Kidney epithelial cell (primary cell): ENCODE measurements at places on chromosomes 1 and 21.

DNA sequence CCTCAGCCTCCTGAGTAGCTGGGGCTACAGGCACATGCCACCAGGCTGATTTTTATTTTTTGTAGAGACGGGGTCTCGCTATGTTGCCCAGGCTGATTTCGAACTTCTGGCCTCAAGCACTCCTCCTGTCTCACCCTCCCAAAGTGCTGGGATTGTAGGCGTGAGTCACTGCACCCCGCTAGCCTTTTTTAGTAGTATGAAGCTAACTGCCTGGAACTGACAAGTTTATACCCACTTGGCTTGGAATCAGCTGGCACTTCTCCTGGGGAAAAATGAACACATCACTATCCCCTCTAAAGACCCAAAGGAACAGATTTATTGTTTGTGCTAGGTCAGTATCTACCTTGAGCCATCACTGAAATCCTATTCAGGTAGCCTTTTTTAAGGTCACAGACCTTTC lies 19.0 kb downstream of the TMEM63A start:
- no peak for DNase-seq

GRCh38 chr21:33185852-33186251 lies 43.9 kb upstream of the IFNAR2 start:
- DNase-seq, result no peak

DNA sequence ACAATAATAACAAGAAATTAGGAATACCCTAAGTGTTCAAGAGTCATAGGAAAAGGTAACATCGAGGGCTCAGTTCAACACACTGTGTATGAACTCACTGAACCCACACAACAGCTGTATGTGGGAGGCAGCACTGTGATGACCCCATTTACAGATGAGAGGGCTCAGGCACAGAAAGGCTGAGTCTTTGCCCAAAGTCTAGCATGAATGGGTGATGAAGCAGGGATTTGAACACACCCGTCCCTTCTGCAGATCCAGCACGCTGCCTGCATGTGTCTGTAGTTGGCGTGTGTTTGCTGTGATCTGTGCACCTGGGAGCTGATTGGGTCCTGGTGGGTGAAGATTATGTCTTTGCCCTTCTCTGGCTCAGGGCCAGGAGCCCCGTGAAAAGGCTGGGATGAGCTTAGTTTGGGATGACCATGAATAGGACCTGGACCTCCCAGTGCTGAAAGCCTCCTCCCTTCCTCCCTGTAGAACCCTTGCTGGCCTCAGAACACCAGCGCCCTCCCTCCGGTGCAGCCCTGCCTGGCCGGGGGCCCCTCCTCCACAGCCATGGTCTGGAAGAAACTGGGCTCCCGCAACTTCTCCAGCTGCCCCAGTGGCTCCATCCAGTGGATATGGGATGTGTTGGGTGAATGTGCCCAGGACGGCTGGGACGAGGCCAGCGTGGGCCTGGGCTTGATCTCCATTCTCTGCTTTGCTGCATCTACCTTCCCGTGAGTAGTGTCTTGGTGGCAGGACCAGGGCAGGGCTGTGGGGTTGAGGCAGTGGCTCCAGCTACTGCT lies 5.2 kb downstream of the SLC66A1 start:
- no peak for DNase-seq

DNA sequence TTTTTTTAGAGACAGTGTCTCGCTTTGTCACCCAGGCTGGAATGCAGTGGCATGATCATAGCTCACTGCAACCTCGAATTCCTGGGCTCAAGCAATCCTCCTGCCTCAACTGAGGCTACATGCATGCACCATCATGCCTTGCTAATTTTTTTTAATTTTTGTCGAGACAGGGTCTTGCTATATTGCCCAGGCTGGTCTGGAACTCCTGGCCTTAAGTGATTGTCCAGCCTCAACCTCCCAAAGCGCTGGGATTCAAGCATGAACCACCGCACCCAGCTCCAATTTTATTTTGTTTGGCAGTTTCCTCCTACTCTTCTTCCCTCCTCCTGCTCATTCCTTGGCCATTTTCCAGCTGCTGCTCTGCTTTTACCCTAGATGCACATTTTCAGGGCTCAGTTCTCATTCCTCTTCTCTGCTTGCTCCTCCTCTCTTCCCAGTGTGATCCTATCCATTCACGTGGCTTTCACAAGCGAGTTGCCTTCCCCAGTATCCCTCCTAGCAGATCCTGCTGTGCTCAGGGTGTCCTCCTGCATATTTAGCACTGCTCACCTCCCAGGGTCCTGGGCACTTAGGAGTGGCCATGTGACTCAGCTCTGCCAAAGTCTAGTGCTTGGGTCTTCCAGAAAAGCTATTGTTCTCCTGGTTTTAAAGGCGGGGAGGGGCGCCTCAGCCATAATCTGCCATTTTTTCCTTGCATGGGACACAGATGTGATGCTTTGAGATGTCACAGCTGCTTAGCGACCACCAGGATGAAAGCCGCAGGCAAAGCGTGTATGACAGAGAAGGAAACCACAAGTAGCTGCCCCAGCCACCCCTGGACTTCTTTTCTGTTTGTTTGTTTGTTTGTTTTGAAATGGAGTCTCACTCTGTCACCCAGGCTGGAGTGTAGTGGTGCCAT lies 33.7 kb downstream of the PSEN2 start:
- DNase-seq, result no peak

DNA sequence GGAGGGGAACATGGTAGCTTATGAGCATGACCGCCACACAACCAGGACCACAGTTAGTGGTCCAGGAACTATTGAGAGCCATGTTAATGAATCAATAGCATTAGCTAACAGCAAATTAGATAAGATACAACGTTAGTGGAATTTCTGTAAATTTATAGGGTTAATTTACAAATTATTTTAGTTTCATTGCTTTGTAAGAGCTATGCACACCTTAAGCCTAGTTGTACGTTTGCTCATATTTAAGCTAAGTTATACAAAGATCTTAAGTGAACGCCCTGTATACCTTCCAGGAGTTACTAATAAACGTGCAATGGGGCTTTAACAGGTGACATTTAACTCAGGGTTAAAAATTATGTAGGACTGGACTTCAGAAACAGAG lies 749 bp downstream of the EXOSC10 start:
- no peak for DNase-seq

DNA sequence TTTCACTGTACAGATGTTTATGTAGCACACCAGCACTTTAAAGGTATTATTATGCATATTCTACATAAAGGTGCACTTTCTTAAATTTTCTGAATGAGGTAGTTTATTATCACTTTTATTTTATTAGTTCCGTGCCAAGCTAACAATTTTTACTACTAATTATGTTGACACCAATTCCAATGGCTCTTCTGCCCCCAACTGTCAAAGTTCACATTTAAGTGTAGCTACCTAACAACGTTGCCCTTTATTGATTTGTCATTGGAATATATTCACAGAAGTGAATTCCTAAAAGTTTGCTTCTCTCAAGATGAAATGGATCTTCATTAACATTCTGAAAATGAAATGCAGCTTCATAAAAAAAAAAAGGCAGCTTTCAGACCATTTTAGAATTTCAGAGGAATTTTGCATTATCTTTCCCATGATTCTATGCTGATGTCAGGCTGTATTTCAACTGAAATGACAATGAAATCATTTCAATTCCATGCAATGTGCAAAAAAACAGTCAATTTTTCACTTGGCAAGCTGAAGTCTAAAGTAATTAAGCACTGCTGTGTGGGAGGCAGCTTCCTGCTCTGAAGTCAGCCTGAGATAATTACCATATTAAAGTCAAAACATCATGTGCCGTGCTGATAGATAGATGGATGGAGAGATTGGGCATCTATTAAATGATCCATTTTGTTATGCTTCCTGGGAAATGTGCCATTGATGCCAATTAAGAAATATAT lies 229.2 kb downstream of the TTLL7 start:
- no peak for DNase-seq

DNA sequence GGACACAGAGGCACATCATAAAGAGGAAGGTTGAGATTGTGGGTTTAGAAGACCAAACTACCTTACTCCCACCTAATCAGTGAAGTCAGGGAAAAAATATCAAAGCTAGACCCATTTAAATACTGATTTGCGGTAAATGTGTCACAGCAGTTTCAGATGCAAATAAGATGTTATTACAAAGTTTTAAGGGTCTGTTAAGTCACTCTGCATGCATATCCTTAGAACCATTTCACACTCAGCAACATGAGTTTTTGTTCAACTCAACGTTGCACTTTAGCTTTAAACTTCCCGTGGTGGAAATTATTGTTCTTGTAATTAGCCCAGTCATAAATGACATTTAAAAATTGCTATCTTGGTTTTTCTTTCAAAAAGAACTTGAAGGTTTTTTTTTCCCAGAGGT lies 34.8 kb downstream of the RPAP2 start:
- no peak for DNase-seq

- DNase-seq, result no peak
These were observed 369.3 kb upstream of the TMPRSS15 start for GRCh38 chr21:18772897-18773296.

- DNase-seq, result no peak
These were observed 11.6 kb downstream of the GMEB1 start for GRCh38 chr1:28680151-28680550.

DNA sequence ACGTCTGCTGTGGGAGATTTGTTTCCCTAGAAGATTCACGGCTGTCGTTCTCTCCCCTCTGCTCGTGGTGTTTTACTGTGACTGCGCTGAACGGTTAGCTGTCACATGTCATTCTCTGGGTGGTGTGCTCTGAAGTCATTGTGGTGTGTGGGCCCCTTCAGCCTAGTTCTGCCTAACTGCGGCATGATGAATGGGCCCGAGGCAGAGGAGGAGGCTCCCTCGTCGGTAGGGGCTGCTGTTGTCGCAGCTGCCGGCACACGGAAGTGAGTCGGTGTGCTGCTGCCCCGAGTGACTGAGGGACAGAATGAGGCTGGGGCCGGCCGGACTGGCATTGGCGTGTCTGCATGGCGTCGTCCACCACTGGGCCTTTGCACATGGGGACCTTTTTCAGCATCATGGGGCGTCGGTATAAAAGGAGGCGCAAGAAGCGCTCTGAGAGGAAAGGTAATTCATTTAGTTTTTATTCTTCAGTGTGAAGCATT lies 77.9 kb downstream of the ADARB1 start:
- DNase-seq, result no peak

DNA sequence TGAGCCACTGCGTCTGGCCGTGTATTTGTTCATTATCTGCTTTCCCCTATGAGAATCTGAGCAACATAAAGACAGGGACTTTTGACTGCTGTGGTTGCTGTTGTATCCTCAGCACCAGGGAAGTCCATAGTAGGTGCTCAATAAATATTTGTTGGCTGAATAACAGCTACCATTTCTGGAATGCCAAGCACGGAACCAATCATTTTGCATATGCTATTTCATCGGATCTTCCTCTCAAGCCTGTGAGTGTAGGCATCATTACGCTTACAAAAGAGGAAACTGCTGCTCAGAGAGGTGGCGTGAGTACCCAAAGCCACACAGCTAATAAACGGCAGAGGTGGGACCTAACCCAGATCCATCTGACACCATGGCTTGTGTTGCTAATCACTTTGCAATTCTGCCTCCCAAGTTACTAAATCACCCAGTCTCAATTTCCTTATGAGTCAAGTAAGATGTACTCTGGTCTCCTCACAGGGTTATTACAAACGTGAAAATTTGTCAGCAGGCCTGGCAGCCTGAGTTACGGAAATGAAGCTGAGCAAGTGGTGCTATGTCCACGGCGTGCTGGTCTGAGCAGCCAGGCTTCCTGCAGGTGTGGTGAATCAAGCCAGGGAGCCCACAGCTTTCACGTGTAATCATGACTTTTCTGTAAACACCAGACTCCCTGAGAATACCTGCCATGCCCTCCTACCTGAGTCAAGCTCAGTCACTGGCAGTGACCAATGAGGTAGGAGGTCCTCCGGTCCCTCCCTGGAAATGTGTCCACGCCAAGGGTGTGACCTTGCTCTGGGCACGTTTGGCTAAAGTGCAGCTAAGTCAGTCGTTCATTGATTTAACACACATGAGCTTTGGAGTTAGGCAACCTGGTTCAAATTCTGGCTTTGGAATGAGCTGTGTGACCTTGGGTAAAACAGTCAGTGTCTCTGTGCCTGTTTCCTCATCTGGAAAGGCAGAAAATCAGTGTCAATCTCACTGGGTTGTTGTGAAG lies 4.8 kb upstream of the RHCE start:
- no peak for DNase-seq

DNA sequence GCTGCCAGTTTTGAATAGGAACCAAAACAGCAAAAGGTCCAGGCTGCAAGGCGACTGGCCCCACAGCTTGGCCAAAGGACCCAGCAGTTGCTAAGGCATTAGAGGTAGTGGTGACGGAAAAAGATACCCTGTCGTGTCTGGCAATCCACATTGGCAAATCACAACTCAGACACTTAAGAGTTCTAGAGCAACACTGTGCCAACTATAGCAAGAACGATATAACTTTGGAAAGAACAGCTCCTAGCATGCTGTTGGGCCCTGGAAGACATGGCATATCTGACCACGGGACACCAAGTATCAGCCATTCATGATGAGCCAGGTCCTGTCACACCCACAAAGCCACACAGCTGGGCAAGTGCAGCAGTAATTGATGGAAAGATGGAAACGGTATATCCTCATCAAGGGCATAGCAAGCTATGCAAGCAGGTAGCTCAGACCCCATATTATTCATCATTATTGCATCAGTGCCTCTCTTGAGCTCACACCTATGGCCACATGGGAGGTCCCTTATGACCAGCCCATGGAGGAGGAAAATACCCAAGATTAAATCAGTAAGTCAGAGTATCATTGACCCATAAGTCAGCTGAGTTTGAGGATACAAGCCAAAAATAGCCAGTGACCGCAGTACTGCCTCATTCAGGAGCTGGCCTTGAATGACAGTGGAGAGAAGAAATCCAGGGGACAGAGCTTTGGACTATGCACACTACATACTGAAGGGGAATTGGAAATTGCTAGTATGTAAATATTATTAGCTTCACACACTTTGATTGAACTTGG lies 221.2 kb downstream of the SETD4 start:
- no peak for DNase-seq

- no peak for DNase-seq
These were observed 468.1 kb upstream of the CXADR start for GRCh38 chr21:17044696-17045095.

DNA sequence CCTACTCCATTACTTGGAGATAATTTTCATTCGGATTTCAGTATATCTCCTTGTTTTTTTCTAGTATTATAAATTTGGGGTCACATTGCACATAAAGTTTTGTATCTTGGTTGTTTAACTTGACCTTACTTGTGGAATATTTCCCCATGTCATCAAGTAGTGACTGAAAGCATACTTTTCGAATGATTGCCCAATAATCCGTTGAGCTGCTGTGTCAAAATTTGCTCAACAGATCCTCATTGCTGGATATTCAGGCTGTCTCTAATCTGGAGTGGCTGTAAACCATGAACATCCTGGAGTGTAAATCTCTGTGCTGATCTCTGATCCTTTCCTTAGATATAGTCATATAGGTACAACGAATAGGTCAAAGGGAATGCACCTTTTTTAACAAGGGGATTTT lies 4.9 kb downstream of the NIPAL3 start:
- DNase-seq, result no peak

DNA sequence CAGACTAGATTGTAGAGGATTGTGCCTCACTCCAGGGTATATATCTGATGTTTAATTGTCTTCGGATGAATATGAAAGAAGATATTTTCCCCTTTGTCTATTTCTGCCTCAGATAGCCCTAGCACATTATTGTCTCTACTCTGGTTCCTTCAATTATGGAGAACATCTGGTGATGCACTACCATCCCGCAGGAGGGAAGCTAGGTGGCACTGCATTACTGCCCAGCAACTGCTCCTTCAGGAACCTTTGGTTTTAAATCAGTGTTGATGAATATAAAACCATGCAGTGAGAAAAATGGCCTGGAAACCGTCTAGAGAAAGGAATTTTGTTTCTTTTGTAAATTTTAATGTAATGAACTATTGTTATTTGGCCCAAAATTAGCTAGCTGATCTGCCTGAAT lies 68.5 kb downstream of the GPR88 start:
- DNase-seq, result peak; percentile 50
